ENCODE measurements at places on chromosomes 5 and 9.

GRCh38 chr9:91297306-91297705 lies 64.4 kb downstream of the AUH start:
- DNase-seq = no peak

DNA sequence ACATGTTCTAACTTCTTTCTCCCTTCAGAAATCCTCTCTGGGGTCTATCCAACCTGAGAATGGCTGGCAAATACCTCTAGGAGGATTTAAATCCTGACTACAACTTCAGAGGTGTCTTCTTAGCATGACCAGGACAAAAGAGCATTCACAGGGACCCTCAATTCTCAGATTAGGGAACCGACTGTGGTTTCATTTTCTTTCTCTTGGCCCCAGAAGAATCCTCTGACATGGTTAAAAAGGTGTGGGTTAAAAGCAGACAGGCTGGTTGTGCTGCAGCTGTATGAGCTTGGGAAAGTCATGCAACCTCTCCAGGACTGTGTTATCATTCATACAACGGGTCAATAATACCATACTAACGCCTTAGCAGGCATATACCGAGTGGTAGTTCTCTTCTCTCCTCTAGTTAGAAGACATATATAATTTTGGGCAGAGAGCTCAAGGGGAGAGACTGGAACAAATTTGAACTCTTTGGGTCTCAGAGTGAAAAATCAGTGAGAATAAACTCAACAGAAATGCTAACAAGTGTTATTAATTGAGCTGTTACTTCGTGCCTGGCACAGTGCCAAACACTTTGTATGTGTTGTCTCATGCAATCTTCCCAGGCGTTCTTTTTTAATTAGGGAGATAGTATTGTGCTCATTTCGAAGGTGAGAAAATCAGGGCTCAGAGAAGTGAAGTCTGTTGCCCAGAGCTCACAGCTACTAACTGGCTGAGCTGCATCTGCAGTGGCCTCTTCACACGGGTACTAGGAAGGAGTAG lies 35.2 kb downstream of the INSYN2B start:
- no peak for DNase-seq

DNA sequence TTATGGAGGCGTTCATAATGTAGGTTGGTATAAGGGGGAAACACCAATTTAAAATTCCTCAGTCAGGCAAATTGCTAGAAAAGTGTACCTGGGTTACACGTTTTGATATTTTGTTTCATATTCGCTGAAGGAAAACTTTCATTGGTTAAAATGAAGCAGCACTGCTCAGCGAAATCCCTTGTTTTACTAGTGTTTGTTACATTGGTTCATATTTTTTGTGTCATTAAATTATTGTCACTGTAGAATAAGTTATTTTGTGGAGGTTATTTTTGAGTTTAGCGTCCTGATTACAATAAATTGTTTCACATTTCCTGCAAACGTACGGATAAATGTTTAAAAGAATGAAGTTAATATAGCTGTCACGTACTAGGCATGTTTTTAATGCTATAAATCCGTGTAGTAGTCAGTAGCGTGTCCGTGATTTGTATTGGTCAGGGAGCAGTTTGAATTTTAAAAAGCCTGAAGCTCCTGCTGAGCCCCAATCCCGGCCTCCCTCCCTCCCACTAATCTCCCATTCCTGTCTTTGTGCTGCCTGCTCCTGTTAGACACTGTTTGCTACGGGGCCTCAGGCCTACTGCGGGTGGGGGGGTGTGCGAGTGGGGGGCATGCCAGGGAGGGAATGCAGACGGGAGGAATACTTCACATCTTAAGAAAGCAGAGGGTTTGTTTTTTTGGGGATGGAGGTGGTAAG lies 2.0 kb downstream of the NIPBL start:
- DNase-seq = peak; percentile 76

GRCh38 chr5:172773481-172774469 lies 2.8 kb upstream of the DUSP1 start:
- DNase-seq = no peak

DNA sequence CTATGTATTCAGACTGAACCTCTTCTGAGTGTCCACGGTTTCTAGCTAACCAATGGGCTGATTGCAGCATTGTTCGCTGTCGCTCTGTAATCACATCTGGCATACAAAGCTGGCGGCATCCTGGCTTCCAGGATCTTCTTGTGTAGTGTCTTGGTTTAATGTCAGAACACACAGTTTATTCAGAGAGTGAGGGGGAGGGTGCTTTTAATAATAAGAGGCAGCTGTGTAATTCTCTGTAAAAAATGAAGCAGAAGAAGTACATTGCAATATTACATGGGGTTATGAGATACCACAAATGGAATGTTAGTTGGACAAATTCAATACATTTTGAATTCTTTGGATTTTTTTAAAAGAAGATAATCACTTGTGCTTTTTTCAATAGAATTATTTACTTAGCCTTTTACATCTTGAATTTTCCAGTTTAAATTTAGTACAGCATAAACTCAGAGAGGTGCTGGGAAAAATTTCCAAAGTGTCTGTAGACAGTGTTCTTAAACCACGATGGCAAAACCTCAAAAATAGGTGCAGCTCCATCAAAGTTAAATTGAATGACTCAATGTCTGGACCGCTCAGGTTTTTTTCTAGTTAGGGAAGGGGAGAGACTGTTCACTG lies 206.0 kb downstream of the PCSK1 start:
- no peak for DNase-seq

DNA sequence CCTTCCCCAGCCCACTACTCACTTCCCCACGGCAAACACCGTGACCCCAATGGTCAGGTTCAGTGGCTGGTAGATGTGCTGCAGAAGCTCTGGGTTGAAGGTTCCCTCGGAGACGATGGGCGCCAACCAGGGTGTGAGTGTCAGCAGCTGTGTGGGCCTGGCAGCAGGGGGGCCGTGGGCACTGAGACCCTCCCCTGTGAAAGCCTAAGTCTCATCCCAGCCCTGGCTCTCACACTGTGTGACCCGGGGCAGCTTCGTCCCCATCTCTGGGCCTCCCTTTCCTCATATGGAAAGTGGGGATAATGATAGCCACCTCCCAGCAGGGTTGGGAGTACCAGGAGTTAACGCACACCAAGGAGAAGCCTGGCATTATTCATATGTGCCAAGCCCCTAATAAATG lies 8.6 kb downstream of the GBGT1 start:
- DNase-seq = no peak

- peak; percentile 84 for DNase-seq
These were observed 2.6 kb downstream of the CTNNAL1 start for GRCh38 chr9:109010746-109011145.

Data from RKO (cell line).